Stomach (tissue), 19 donors: ENCODE measurements at places on chromosomes 3 and 15. TPM values are rescaled to one million over a fixed set of nuclear protein-coding genes. Genes with fewer than 3 reads are reported as not detected.
A peak's percentile ranks its signal among the peaks of the same experiment; 100 is the strongest.

- H3K27ac ChIP-seq = peak overlapping the region; percentile 95
- peak overlapping the region; percentile 79 for H3K4me3 ChIP-seq
- H3K4me1 ChIP-seq = peaks cover 53% of the 10 kb centered on the region
- peak; percentile 83 for DNase-seq
- H3K36me3 ChIP-seq = peaks cover 8% of the 10 kb centered on the region
- H3K27me3 ChIP-seq = no peaks in the 10 kb centered on the region
These were observed 631 bp downstream of the NKTR start for GRCh38 chr3:42600958-42601675.

DNA sequence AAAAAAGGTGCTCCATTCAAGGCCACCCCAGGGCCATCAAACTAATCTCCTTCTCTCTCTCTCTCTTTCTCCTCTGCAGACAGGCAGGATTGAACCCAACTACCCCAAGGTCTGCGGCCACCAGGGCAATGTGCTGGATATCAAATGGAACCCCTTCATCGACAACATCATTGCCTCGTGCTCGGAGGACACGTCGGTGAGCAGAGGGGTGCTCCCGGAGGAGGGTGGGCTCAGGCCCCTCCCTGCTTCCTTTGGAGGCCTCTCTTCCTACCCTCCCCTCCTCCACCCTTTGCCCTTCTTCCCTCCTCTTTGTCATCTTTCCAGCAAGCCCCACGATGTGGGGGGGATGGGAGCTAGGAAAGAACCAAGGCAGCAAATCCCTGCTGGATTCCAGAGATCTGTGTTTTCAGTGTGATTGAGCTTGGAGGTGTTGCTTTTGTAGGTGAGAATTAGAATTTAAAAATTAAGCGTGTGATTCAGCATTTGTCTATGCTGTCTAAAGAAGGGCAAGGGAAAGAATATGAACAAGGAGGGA lies 116.3 kb downstream of the CORO2B start:
- H3K36me3 ChIP-seq = no peaks in the 10 kb centered on the region
- no peak overlapping the region for H3K4me3 ChIP-seq
- no peak for DNase-seq
- H3K27ac ChIP-seq = no peak overlapping the region
- no peaks in the 10 kb centered on the region for H3K27me3 ChIP-seq
- peaks cover 4% of the 10 kb centered on the region for H3K4me1 ChIP-seq

UTS2B gene
- not detected for total RNA-seq

- H3K4me1 ChIP-seq = no peaks in the 10 kb centered on the region
- no peaks in the 10 kb centered on the region for H3K27me3 ChIP-seq
- DNase-seq = peak; percentile 76
These were observed 267.3 kb upstream of the ADAMTS9 start for GRCh38 chr3:64954995-64955636.

- H3K4me1 ChIP-seq = no peaks in the 10 kb centered on the region
- no peak for DNase-seq
- H3K27ac ChIP-seq = no peak overlapping the region
- no peak overlapping the region for H3K4me3 ChIP-seq
These were observed 282.3 kb downstream of the XXYLT1 start for GRCh38 chr3:194988495-194989165.

DCUN1D1 gene
- 30.9 TPM for total RNA-seq

GRCh38 chr3:25461946-25462345 lies 33.9 kb downstream of the RARB start:
- no peaks in the 10 kb centered on the region for H3K36me3 ChIP-seq
- no peak overlapping the region for H3K27ac ChIP-seq
- peaks cover 6% of the 10 kb centered on the region for H3K4me1 ChIP-seq
- no peak for DNase-seq
- no peak overlapping the region for H3K4me3 ChIP-seq

DNA sequence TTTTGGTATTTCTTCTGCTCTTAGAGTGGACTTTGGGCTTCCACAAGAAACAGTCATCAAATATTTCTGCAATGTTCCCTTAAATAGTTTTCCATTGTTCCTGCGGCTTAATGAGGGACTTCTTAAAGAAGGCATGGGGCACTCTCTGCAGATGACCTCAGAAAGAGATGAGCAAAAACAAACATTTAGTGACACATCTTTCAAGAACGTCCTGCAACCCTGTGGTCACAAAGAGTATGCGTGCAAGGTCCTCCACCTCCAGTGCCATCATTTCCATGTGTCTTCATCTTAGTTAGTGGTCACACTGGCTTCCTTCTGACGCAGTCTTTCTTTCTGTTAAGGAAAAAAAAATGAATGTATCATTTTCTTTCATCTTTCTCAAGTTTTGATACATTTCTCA lies 56.2 kb downstream of the GREM1 start:
- H3K36me3 ChIP-seq = no peaks in the 10 kb centered on the region
- no peaks in the 10 kb centered on the region for H3K4me1 ChIP-seq
- no peak for DNase-seq
- H3K27me3 ChIP-seq = no peaks in the 10 kb centered on the region
- no peak overlapping the region for H3K27ac ChIP-seq

DNA sequence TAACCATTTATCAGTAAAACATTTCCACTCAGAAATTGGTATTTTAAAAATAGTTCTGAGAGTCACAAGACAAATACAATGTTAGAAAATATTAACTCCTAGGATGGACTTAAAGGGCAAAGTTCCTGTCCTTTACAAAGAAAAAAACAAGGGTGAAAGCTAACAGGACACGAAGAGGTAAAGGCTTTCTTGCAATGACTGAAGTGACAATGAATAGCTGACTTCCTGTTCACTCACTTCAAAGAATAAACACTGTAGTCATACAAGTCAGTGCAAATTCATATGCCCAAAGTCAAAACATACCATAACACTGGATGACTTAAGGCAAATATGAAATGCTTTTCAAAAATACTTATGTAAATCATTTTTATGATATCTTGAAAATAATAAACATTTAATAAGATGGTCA lies 1389.8 kb upstream of the ALCAM start:
- no peaks in the 10 kb centered on the region for H3K36me3 ChIP-seq
- no peaks in the 10 kb centered on the region for H3K4me1 ChIP-seq
- no peaks in the 10 kb centered on the region for H3K27me3 ChIP-seq
- no peak overlapping the region for H3K4me3 ChIP-seq
- no peak overlapping the region for H3K27ac ChIP-seq

RPSA gene
- 1,202 TPM for total RNA-seq

DNA sequence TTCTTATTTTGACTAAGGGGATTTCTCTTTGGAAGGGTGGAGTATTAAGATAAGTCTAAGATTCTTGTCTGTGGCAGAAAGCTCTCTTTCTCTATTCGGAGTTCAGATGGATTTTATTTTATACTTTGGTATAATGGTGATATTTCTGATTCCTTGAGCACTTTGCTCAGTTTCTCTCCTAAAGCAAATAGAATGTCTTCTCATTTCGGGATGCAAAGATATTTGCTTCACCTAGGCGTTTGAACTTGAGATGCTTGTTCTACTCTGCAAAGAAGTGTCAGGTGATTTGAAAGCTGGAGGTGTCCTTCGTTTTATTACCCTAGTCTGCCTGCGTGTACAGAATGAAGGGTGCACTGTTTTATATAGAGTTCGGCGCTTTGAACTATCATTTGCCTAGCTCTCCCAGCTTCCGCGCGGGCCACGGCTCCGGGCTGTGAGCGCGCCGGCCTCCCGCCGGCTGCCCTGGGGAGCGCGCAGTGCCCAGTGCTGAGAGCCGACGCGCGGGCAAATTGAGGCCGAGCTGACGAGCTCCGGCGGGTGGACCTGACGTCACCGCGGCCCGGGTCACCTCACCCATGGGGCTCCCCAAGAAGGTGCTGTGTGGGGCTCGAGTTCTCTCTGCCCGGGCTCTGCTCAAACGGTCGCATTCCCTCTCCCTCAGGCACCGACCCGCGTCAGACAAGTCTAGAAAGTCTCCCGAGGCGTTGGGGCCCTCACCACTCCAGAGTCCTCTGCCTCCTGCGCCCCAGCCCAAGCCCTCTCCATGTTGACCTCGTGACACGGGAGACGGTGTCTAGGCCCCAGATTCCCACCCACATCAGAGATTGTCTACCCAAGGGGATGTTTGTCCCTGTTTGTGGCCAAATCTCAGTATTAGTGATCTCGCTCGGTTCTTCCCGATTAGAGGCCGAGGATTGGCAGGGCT lies 7.5 kb downstream of the SOX2 start:
- H3K36me3 ChIP-seq = no peaks in the 10 kb centered on the region
- H3K27me3 ChIP-seq = peaks cover 68% of the 10 kb centered on the region
- peak overlapping the region; percentile 71 for H3K27ac ChIP-seq

DNA sequence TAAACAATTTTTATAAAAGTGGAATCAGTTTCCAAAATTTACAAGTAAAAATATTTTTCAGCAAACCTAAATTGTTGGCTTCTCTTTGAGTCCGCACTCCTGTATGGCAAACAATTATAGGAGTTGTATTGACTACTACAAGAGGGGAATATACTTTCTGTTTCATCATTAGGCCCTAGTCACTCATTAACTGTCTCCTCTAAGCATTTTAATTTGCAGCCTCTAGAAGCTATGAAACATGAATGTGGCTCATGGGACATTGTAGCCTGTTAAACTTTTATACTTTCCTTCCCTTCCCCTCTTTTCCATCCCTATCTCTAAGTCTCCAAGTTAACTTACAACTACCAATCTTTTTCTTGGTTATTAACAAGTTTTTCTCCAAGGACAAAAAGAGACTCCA lies 58.9 kb upstream of the CBLB start:
- H3K36me3 ChIP-seq = no peaks in the 10 kb centered on the region
- H3K27ac ChIP-seq = no peak overlapping the region
- H3K27me3 ChIP-seq = no peaks in the 10 kb centered on the region
- no peak for DNase-seq
- H3K4me3 ChIP-seq = no peak overlapping the region

GRCh38 chr15:99393641-99394040 lies 142.4 kb downstream of the LRRC28 start:
- H3K4me1 ChIP-seq = no peaks in the 10 kb centered on the region
- H3K27ac ChIP-seq = no peak overlapping the region
- H3K4me3 ChIP-seq = no peak overlapping the region
- DNase-seq = no peak
- H3K36me3 ChIP-seq = no peaks in the 10 kb centered on the region

DNA sequence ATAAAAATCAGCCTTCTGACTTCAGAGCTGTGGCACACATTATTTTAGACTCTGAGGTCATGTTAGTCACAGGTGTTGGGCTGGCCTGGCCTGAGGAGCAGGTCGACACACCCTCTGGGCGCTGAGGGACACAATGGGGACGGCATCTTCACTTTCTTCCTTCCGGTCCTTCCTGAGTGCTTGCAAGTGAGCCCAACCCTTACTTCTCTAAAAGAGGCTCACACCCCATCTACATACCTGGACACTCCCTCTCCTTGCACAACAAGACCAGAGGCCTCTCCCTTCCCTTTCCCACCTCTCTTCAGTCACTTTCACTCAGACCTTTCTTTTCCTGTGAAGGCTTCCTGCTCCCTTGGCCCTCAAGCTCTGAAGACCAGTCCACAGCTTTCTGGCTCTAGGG lies 85.4 kb downstream of the XXYLT1 start:
- no peaks in the 10 kb centered on the region for H3K36me3 ChIP-seq
- peaks cover 11% of the 10 kb centered on the region for H3K4me1 ChIP-seq
- peak overlapping the region; percentile 16 for H3K27ac ChIP-seq
- H3K27me3 ChIP-seq = no peaks in the 10 kb centered on the region

DNA sequence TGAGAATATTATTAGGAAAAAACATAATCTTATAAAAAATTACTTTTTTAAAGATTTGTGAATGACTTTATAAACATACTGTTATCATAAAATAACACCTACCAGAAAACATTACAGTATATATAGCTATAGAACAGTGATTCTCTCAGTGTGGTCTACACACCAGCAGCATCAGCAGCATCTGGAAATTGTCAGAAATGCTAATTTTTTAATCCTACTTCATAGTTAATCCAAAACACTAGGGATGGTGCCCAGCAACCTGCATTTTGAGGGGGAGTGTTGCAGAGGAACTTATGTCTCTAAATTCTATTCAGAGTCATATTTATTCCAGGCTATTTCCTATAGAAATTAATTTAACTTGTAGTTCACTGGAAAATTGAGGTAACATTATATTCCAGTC lies 1107.8 kb downstream of the IGSF11 start:
- no peak for DNase-seq
- no peaks in the 10 kb centered on the region for H3K4me1 ChIP-seq
- H3K27ac ChIP-seq = no peak overlapping the region
- H3K27me3 ChIP-seq = no peaks in the 10 kb centered on the region
- no peaks in the 10 kb centered on the region for H3K36me3 ChIP-seq
- no peak overlapping the region for H3K4me3 ChIP-seq

CCDC54 gene
- not detected for total RNA-seq

VIPR1 gene
- total RNA-seq = 18.3 TPM

GRCh38 chr3:170258105-170258487 lies 35.9 kb downstream of the PRKCI start:
- DNase-seq = no peak
- no peaks in the 10 kb centered on the region for H3K27me3 ChIP-seq
- no peak overlapping the region for H3K4me3 ChIP-seq

- H3K27me3 ChIP-seq = no peaks in the 10 kb centered on the region
- no peaks in the 10 kb centered on the region for H3K4me1 ChIP-seq
- no peak overlapping the region for H3K4me3 ChIP-seq
- no peaks in the 10 kb centered on the region for H3K36me3 ChIP-seq
These were observed 178.6 kb upstream of the CCDC54 start for GRCh38 chr3:107198581-107199181.

COLQ gene
- total RNA-seq = 1.3 TPM

DNA sequence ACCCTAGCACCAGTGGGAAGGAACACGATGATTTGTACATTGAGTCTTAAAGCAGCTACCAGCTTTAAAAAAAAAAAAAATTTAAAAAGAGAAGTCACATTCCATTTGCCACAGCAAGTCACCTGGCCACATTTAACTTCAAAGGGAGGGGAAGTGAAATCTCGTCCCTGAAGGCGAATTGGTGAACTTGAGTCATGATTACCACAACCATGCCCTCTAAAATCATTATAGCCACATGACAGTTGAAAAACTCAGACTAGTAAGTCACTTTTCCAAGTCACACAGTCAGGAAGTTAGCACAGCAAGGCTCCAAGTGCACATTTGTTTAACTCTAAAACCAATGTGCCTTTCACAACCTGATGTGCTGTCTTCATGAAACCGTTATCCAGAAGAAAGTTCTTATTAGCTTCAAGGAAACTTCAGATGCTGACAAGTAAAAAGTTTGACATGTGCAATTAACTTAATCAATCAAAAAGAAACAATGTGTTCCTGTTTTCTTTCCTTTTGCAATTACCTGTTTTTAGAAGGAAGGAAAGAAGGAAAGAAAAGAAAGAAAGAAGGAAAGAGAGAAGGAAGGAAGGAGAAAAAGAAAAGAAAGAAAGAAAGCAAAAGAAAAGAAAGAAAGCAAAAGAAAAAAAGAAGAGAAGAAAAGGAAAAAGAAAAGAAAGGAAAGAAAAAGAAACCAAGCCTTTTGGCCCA lies 8.3 kb upstream of the THSD4 start:
- H3K36me3 ChIP-seq = no peaks in the 10 kb centered on the region
- H3K4me3 ChIP-seq = no peak overlapping the region
- no peaks in the 10 kb centered on the region for H3K27me3 ChIP-seq
- H3K4me1 ChIP-seq = no peaks in the 10 kb centered on the region
- no peak overlapping the region for H3K27ac ChIP-seq
- no peak for DNase-seq

DNA sequence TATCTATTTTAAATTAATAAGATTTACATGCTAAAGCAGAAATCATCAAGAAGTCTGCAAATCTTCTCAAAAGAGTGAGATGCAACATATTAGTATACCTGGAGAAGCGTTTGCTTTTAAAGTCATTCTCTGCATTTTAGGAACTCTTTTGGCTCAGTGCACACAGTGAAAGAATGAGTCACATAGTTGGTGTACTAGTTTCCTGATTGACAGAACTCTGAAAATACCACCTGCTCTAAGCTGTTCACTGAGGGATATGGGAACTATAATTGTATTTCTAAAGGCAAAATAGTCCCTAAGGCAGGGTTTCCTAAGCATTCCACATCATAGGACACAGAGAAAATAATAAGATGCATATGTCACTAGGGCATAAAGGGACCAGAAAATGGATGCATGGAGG lies 838.5 kb downstream of the DIPK2A start:
- H3K27me3 ChIP-seq = no peaks in the 10 kb centered on the region
- no peak overlapping the region for H3K27ac ChIP-seq
- DNase-seq = no peak
- no peak overlapping the region for H3K4me3 ChIP-seq

ALPK3 gene
- total RNA-seq = 9.4 TPM
